ENCODE measurements at places on chromosomes 12 and 14. TPM values are rescaled to one million over a fixed set of nuclear protein-coding genes. Genes with fewer than 3 reads are reported as not detected.

The GLT1D1 gene
- 0.14 TPM for total RNA-seq

The KRT73 gene
- not detected for total RNA-seq

The IFI27L2 gene
- total RNA-seq: 61.3 TPM

The LRRC74A gene
- total RNA-seq: not detected

The DERA gene
- total RNA-seq: 23.2 TPM

GRCh38 chr14:22314183-22314820 is 274.7 kb downstream of the DAD1 start:
- H3K27ac ChIP-seq: no peak overlapping the region
- peaks cover 9% of the 10 kb centered on the region for H3K27me3 ChIP-seq
- H3K4me1 ChIP-seq: no peaks in the 10 kb centered on the region
- H3K4me3 ChIP-seq: no peak overlapping the region

DNA sequence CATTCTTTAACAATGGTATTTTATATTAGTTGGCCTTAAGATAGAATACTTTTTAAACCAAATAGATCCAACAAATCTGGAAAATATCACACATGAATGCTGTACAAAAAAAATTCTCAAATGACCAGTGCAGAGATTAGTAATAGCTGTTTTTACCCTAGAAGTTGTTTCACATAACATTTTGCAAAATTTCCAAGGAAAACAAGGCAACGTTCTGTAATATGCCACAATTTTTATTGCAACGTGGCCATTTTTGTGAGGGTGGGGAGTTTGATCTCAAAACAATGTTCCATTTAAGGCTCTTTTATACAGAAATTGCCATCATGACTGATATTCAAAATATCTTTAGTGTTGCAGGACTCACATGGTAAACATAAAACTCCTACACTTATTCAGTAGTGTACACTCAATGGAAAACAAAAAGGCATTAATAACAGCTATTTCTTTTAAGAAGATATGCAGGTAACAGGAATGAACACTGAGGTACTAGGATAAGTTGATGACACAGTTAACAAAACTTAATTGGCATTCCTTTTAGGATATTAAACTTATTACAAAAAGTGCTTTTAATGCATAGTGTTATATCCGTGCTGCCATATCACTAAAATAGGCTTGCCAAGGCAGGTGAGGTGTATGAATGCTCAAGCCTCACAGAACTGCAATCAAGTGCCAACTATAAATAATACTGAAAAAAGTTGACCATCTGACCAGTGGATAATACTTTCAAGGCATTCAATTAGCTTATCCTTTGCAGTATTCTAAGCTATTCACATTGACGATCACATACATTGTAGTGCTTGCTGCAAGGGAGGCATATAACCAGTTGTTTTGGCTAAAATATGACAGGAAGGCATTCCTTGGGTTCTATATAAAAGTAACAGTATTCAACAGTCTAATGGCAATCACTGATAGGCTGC is 2.3 kb downstream of the CFL2 start:
- DNase-seq: no peak
- peaks cover 6% of the 10 kb centered on the region for H3K36me3 ChIP-seq
- peaks cover 23% of the 10 kb centered on the region for H3K4me1 ChIP-seq
- no peak overlapping the region for H3K4me3 ChIP-seq
- no peak overlapping the region for H3K27ac ChIP-seq
- H3K27me3 ChIP-seq: no peaks in the 10 kb centered on the region

- DNase-seq: no peak
- peak overlapping the region; percentile 48 for H3K4me3 ChIP-seq
- no peaks in the 10 kb centered on the region for H3K36me3 ChIP-seq
- no peaks in the 10 kb centered on the region for H3K27me3 ChIP-seq
Measured at GRCh38 chr14:104799244-104800014, 1.5 kb upstream of the ZBTB42 start.

GRCh38 chr12:96078231-96079135 is 43.1 kb upstream of the LTA4H start:
- no peak overlapping the region for H3K27ac ChIP-seq
- no peak for DNase-seq
- H3K27me3 ChIP-seq: peaks cover 13% of the 10 kb centered on the region
- H3K4me3 ChIP-seq: no peak overlapping the region

GRCh38 chr14:99698642-99699041 is 14.5 kb downstream of the CYP46A1 start:
- H3K27ac ChIP-seq: no peak overlapping the region
- H3K4me3 ChIP-seq: no peak overlapping the region
- no peaks in the 10 kb centered on the region for H3K4me1 ChIP-seq
- DNase-seq: no peak
- peaks cover 41% of the 10 kb centered on the region for H3K27me3 ChIP-seq

DNA sequence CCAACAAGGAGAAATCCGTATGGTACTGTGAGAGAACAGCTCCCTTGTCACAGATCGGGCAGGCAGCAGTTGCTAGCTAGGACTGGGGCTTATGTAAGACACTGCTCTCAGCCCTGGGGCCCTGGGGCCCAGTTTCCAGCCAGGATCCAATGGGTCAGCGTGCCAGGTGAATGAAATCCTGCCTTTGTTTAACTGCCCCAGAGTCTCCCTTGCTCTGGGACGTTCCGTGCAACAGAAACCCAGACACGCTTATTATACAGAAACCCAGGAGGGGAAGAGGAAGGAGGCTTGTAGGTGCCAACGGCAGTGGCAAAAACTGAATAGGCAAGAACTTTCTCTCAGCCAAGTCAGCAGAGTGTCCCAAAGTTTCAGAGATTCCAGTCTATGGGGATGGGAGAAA is 110.6 kb downstream of the DIO2 start:
- H3K4me1 ChIP-seq: no peaks in the 10 kb centered on the region
- H3K36me3 ChIP-seq: no peaks in the 10 kb centered on the region
- no peak for DNase-seq

GRCh38 chr14:103522649-103523574 is at the start of gene CKB:
Gene CKB (minus strand): TSS chr14:103522830. CDS start chr14:103522493, 337 bp downstream.
- H3K27ac ChIP-seq: no peak within 1 kb of the TSS
- peaks cover 7% of the 10 kb centered on the region for H3K4me1 ChIP-seq
- H3K36me3 ChIP-seq: no peaks in the 10 kb centered on the region
- DNase-seq: no peak

DNA sequence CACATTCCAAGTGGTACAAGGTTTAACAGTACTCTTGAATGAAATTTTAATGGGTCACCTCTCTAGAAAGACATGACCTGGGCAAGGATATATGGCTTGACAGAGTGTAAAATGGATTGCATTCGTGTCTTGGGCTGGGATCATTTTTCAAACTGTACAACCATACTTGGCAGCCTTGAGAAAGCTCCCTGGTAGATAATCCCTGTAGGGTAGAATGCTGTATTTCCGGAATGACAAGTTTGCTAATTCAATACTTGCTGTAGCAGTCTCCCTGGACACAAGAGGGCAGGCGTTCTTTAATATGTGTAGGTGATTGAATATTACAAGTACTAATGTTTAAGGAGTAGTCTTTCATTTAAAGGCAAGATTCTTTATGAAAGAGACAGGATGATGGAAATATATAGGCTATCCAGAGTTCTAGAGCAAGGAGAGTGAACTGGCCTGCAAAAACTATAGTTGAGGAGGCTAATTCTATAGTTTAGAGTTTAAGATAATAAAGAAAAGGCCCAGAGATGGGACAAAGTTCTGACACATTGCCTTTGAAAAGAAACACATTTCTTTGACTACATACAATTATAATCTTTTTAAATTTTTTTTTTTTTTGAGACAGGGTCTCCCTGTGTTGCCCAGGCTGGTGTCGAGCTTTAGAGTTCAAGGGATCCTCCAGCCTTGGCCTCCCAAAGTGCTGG is 53.4 kb downstream of the PLBD1 start:
- no peaks in the 10 kb centered on the region for H3K36me3 ChIP-seq
- H3K27ac ChIP-seq: no peak overlapping the region
- no peak for DNase-seq
- no peaks in the 10 kb centered on the region for H3K4me1 ChIP-seq
- no peak overlapping the region for H3K4me3 ChIP-seq
- no peaks in the 10 kb centered on the region for H3K27me3 ChIP-seq

GRCh38 chr12:38053113-38053512 is 263.5 kb upstream of the ALG10B start:
- no peaks in the 10 kb centered on the region for H3K27me3 ChIP-seq
- DNase-seq: no peak
- H3K27ac ChIP-seq: no peak overlapping the region
- H3K36me3 ChIP-seq: peaks cover 26% of the 10 kb centered on the region
- no peaks in the 10 kb centered on the region for H3K4me1 ChIP-seq

GRCh38 chr12:26044007-26044394 is 80.8 kb downstream of the BHLHE41 start:
- no peaks in the 10 kb centered on the region for H3K36me3 ChIP-seq
- DNase-seq: no peak
- peaks cover 8% of the 10 kb centered on the region for H3K27me3 ChIP-seq
- no peak overlapping the region for H3K27ac ChIP-seq
- H3K4me3 ChIP-seq: no peak overlapping the region

- H3K36me3 ChIP-seq: no peaks in the 10 kb centered on the region
- H3K4me3 ChIP-seq: no peak overlapping the region
- DNase-seq: no peak
- peaks cover 3% of the 10 kb centered on the region for H3K4me1 ChIP-seq
- no peak overlapping the region for H3K27ac ChIP-seq
Measured at GRCh38 chr12:32448586-32448985, 49.2 kb downstream of the FGD4 start.

Measured in natural killer cell treated with Interleukin-12 subunit alpha and Interleukin-12 subunit beta and Interleukin-15 and Interleukin-18, amount 100 ng/mL, for 72 hours (primary cell).